ENCODE measurements at places on chromosomes 12 and 14.

DNA sequence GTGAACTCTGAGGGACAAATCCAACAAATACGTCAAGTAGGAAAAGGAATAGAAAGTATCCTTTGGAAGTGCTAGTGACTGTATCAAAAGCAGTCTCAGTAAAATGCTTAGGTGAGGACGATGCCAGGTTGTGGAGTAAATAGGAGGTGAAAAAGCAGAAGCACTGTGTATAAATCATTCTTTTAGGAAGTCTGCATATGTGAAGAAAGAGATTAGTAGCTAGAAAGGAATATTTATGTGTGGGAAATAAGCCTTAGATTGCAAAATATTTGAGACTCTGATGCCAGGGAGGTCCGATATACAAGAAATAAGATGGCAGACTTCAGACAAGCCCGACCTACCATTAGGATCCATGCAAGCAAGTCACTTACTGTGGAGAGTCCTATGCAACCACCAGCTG lies 7.9 kb downstream of the CEP128 start:
- no peak for DNase-seq

GRCh38 chr14:100283984-100284881 lies 22.0 kb downstream of the SLC25A29 start:
- no peak for DNase-seq

- no peak for DNase-seq
These were observed 48.1 kb downstream of the KCNA1 start for GRCh38 chr12:4957761-4958160.

DNA sequence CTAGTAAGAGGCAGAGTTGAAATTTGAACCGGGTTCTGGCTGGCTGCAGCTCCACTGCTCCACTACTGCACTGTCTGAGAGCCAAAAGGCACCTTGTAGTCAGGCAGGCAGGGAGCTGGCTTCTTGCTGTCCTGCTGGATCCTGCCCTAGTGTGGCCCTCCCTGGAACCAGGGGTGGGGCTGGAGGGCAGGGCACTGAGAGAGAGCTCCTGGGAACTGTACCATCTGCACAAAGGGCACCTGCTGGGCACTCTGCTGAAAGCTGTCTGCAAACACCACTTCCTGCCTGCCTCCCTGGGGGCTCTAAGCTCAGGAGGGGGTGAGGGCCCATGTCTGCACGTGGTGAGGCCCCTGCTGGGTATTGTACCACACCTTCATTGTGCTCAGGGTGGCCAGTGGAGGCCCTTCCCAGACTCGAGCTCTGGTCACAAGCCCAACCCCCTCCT lies 19.0 kb upstream of the TCL1B start:
- no peak for DNase-seq

- no peak for DNase-seq
These were observed 57.4 kb downstream of the ATP2B1 start for GRCh38 chr12:89651192-89651591.

DNA sequence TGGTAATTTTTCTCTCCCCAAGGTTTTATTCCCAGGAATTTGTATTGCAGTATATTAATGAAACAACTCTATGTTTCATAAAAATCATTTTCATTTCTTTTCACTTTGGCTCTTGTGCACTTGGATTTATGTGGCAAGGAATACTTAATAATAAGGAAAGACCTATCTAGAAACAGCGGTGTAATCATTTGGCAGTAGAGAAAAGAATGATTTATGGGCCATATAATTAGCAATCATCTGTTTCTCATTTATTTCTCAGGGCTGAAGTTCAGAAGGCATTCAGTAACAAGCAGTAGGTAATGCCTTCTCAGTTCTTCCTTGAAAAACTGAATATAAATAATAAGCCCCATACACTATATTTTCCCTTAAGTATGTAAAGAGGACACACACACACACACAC lies 172.6 kb downstream of the ANO4 start:
- DNase-seq, result no peak

- DNase-seq, result no peak
These were observed 77.2 kb upstream of the EGLN3 start for GRCh38 chr14:34027990-34028495.

- DNase-seq, result no peak
These were observed 226.2 kb downstream of the TRHDE start for GRCh38 chr12:72498354-72498753.

DNA sequence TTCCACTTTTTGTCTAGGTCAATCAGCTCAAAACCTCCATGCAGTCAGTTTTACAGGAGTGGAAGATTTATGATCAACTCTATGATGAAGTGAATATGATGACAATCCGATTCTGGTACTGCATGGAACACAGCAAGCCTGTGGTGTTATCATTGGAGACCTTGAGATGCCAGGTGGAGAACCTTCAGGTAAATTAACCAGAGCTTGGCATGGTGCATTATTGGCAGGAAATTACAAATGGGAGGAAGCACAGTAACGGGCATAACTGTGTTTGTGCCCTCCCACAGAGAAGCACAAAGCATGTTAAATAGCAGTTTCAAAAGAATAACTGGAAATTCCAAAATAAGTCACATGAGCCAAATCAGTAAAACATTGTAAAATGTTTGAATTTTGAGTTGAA lies 135.6 kb downstream of the ESR2 start:
- DNase-seq, result no peak

GRCh38 chr14:31877255-31877798 lies 199.8 kb upstream of the ARHGAP5 start:
- no peak for DNase-seq
